Stimulated activated CD4-positive, alpha-beta T cell treated with anti-CD3 and anti-CD28 coated beads, Interleukin-12 subunit alpha, Interleukin-12 subunit beta, amount 100 ng/mL, for 24 hours (primary cell): ENCODE measurements at places on chromosomes 11 and 22.
A peak's percentile ranks its signal among the peaks of the same experiment; 100 is the strongest.

DNA sequence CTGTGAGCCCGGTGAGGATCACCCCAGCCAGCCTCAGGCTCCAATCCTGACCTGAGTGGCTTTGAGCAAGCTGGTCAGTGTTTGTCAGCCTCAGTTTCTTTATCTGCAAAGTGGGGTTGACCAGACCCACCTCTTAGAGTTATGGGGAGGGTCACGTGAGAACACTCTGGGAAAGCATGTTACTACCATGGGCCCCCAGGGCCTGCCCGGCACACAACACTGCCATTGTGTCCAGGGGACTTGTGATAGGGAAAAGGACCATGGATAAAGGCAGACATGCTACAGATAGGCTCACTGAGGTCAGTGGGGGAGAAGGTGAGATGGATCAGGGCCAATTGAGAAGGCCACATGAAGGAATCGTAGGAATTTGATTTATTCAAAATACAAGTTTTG is 32.1 kb upstream of the SUSD2 start:
- no peak for DNase-seq

GRCh38 chr11:85810871-85811611 is at the start of gene SYTL2:
TSS of gene SYTL2 (minus strand) at chr11:85811141. CDS start at chr11:85757725, 53,416 bp downstream.
- DNase-seq, result peak; percentile 44

DNA sequence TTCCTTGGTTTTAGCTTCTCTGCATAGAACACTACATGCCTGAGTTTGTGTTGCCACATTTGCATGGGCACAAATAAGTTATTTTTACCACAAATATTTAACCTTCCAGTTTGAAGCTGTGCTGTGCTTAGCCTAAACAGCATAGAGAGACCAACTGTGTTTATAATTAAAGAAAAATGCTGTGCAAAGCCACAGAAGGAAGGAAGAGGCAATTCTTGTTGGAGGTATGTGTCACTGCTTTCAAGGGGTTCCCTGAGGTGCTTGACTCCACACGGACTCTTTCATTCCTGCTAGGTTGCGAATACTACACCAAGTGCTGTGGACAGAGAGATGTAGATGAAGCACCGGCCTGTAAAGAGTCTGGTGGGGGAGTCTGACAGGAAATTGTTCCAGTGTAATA is 47.6 kb upstream of the OLFML1 start:
- DNase-seq, result no peak

- DNase-seq, result no peak
Measured at GRCh38 chr11:101516546-101516945, 67.3 kb downstream of the TRPC6 start.

- DNase-seq, result no peak
Measured at GRCh38 chr11:121497176-121497998, 44.6 kb upstream of the SORL1-AS1 start.

GRCh38 chr22:43572710-43573109 is 160.9 kb downstream of the MPPED1 start:
- DNase-seq, result no peak

DNA sequence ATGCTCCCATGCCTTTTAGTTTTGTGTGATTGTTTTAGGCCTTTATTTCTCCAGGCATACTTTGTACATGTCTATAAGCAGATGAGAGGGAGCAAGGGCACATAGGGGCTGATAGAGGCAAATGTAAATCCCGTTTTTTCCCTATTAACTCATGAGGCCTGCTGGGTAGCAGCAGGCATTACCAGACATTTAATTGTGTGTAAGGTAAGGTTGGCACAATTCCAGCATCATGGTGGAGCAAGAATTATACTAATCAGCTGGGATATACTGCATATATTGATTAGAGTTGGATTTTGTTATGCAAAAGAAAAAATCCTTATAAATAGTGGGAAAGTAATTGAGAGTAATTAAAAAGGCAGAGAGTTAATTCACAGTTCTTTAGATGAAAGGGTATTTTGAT is 12.2 kb downstream of the FAT3 start:
- no peak for DNase-seq

- no peak for DNase-seq
Measured at GRCh38 chr11:66062408-66062807, 7.7 kb upstream of the PACS1 start.

GRCh38 chr11:7604331-7604955 is 68.9 kb downstream of the CYB5R2 start:
- DNase-seq, result no peak

- no peak for DNase-seq
Measured at GRCh38 chr11:122663764-122664163, 8.2 kb downstream of the UBASH3B start.

DNA sequence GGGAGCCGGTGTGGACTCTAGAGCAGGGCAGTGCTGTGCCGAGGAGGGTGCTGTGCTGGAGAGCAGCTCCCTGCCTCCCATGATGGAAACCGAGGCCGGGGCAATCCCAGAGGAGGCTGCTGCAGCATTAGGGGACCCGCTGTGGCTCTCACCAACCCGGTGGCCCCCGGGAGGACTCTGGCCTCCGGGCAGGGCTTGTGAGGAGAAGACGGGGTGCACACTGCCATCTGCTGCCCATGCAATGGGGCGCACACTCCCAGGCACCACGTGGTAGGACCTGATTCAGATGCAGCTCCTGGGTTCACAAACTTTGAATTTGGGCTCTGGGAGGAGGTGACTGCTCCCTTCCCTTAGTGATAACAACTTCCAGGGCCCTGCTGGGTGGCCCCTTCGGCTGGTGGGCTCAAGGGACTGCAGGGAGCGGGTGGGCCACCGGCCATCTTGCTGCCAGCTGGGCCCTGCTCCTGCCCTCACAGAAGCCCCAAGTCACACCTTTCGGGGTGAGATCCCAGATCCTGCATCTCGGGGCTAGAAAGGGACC is 93.8 kb upstream of the FGF3 start:
- no peak for DNase-seq

DNA sequence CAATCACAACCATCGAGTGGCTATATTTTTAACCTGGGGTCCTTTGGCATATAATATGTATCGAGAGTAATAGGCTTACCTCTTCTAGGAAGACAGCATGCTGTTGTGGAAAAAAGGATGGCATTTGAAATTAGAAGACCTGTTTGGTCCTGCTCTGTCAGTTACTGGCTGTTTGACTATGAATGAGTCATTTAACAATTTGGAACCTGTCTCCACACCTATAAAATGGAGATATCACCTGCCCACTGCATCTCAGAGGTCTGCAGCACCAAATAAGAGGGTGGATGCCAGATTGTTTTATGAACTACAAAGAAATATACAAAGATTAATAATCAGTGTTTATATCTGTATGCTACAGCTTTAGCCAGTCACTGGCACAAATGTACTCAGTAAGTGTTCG is 60.8 kb downstream of the SLC25A17 start:
- no peak for DNase-seq

GRCh38 chr11:113019711-113020110 is 58.5 kb downstream of the NCAM1 start:
- no peak for DNase-seq

DNA sequence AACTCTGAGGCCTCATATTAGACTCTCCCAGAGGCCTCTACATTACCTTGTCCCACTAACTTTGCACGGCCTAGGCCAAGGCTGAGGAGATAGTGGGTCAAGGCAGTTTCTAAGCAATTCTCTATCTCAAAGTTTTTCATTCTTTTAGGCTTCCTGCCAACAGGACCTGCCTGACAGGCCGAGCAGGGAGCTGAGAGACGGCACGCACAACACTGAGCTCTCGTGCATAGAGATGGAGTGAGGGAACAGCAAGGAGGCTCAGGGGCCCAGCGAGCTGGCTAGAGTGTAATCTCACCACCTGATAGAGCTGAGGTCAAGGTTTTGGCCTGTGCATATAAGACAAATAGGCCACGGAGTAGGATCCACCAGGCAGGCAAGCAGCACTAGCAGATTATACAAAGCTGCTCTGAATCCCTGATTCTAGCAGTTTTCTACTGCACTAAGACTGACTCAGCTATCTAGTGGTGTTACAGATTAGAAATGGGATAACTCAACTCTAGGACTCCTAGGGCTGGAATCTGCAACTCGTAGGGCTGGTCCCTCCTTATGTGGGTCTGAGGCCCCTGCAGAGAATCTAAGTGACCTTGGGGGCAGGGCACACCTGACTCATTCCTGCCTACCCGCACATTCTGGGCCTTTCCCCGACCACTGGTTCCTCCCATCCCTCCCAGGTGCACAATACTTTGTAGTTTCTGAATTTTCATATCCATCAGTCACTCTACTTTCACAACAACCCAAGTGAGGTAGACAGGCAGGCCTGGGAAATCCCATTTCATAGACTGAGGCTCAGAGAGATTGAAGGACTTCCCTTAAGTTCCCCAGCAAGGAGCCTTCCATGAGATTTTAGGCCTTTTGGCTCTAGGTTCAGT is 1.7 kb downstream of the CYB5R2 start:
- no peak for DNase-seq

DNA sequence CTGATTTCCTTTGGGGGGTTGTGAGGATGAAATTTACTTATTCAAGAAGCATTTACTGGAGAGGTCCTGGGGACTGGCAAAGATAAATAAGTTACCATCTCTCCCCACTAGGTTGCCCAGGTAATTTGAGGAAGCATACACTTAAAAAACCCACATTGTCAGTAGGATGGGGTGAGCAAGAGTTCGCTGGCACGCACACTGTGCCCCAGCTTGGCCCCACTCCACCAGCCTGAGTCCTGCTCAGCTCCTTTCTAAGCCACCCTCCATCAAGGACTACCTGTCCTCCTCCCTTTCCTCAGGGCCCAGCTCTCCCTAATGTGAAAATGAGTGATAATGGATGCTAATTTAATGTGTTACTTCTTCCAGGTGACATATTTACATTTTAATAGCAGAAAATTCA is 216.5 kb upstream of the PLET1 start:
- no peak for DNase-seq

GRCh38 chr11:91773090-91773489 is 451.5 kb upstream of the FAT3 start:
- DNase-seq, result no peak

DNA sequence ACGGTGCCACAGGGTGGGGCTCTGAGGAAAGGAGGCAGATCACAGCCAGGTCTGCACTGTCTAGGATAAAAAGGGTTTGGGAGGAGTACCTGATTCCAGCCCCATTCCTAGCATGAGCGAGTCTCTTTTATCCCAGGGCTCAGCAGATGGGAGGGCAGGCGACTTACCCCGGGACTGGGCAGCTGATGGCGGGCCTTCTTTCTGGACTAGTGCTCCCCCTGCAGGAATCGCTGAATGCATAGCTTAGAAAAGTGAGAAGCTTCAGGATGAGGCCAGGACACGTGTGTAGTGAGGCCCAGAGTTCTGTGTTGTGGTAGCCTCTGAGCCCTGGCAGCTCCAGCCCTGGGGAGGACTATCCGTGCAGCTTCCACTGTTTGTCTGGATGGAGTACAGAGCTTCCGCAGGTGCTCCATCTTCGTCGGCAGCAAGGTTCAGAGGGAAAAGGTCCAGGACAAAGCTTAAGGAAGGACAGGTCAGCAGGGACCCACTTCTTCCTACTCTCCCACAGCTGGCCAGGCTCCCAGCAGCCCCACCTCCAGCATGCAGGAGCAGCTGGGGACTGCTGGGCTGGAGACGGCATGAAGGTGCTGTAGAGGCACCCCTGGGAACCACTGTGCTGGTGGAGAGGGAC is 30.4 kb downstream of the COMMD9 start:
- no peak for DNase-seq

DNA sequence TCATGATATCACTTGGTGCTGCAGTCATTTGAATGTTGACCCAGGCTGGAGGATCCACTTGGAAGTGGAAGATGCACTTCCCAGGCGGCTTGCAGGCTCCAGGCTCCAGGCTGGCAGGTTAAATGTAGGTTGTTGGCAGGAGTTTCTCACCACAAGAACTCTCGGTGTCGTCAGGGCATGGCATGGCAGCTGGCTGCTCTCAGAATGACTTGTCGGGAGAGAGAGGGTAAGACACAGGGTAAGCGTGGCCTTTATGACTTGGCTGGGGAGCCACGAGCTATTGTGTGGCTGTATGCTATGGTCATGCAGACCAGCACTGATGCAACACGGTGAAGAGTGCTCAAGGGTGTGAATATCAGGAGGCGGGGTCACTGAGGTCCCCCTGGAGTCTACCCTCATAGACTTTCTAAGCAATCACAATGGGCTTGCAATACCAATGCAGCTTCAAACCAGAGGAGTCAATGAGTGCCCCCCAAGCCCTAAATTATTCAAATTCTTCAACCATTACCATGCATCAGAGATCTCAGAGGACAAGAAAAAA is 1027.7 kb downstream of the OPCML start:
- DNase-seq, result no peak

- DNase-seq, result no peak
Measured at GRCh38 chr11:69086152-69087132, 37.7 kb downstream of the TPCN2 start.

- DNase-seq, result no peak
Measured at GRCh38 chr11:61756452-61757212, 4.2 kb downstream of the MYRF start.

DNA sequence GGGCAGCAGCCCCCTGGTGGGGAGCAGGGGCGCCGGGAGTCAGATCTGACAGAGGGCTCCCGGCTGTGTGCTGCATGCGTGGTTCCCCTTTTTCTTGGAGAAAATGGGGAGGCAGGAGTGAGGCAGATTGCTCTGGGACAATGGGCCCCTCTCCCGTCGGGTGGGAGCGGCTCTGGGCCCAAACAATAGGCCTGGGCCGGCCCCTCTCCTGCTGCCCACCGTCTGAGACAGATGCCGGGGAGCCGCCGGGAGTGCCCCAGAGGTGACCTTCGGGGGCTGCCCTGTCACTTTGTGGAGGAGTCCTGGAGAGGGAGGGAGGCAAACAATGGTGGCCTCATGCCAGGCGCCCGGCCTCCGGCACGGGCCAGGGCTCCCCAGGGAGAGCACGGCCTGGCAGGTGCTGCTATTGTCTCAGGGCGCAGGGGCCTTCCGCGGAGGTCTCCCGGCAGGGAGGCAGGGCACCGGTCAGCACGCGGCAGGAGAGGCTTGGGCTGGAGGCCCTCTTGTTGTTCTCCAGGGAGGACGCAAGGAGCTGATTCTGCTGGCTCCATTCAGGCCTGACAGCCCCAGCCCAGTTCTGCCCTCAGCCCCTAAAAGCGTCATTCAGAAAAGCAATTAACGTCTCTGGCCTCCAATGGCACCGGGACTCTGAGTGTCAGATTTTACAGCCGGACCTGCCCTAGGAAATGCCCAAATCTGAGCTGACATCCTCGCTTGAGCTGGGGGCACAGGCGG is 44.8 kb downstream of the SMIM38 start:
- no peak for DNase-seq

- DNase-seq, result no peak
Measured at GRCh38 chr11:33952805-33953204, 60.9 kb upstream of the LMO2 start.

GRCh38 chr22:46226577-46226976 is 23.5 kb downstream of the CDPF1 start:
- DNase-seq, result no peak

- no peak for DNase-seq
Measured at GRCh38 chr22:46180370-46181137, 30.2 kb downstream of the PPARA start.

- DNase-seq, result no peak
Measured at GRCh38 chr11:108501396-108501795, 3.2 kb upstream of the POGLUT3 start.
